NCI-H774 (cell line): ENCODE measurements at places on chromosomes 4 and X.

DNA sequence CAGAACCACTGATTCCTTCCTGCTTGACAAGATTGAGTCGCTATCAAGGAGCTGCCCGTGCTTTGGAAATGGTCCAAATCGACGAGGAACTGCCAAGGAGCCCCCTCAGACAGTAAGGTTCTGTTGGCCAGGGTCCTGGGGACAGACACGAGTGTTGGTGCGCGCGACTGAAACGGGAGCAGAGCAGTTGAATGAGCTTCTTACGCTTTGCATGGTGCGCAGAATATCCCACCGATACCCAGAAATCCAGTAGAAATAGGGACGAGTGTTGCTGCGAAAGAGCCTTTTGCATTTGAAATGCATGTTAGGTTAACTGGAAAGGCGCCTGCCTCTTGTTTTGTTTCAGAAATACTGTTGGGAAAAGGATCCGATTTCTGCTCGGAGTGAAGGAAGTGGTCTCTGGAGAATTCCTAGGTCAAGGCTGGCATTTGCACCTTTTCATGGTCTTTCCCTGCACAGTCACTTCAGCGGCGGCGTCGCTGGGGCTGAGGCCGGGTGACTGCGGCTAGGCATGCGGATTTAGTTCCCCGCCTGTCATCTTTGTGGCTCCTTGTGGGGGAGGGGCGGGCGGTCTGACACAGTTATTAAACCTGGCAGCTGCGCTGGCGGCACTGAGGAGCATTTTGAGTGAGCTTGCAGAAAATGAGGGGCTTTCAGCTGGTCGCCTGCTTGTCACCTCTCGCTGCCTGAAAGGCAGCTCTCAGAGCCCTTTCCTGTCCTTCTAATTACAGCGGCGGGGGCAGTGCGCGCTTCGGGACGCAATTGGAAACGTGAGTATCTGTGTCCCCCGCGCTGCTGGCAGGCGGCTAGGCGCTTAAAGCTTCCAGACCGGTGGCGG, 51.5 kb upstream of the TRIM2 start:
- DNase-seq, result peak; percentile 28

DNA sequence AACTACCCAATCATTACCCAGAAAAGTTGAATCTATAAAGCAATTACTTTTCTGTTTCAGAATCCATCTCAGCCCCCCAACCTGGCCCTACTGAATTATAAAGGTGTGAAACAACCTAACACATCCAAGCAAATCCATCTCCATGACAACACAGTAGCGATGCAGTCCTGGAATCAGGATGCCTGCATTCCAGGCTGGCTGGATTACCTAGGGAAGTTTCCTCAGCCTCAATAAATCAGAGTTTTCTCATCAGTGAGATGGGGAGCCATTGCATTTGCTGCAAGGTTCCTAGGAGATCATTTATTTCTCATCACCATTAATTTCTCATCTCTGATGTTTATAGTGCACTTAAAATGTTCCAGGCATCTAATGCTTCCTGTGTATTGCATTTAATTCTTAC, 46.0 kb downstream of the LNX1 start:
- no peak for DNase-seq

DNA sequence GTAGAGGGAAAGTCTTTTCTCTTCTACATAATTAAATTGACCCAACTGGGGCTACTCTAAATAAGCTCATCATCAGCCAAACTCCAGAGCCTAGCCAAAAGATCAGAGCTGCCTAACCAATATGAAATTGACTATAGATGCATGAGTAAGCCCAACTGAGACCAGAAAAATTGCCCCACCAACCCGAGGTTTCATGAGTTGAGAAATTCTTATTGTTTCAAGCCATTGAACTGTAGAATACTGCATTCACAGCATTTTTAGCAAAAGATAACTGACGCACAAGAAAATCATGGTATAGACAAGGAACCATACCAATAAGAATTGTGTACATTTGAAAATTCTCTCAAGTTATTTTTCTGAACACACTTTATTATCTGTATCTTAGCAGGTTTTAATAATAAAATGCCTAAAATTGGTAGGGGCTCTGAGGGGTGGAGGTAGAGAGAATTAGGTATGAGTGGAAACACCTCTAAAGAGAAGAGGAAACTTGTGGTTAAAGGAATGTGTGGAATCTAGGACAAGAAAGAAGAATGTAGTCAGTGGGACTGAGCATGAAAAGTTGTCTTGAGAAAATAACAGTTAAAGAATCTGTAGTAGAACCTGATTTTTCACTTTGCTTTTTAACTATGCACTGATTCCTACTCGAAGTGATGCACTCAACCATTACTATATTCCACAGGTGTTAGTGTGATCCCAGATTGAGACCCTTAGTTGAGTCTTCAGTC, 200.9 kb upstream of the PPP1R2C start:
- DNase-seq, result no peak

GRCh38 chr4:3480528-3481112, 17.5 kb downstream of the DOK7 start:
- DNase-seq, result peak; percentile 20

DNA sequence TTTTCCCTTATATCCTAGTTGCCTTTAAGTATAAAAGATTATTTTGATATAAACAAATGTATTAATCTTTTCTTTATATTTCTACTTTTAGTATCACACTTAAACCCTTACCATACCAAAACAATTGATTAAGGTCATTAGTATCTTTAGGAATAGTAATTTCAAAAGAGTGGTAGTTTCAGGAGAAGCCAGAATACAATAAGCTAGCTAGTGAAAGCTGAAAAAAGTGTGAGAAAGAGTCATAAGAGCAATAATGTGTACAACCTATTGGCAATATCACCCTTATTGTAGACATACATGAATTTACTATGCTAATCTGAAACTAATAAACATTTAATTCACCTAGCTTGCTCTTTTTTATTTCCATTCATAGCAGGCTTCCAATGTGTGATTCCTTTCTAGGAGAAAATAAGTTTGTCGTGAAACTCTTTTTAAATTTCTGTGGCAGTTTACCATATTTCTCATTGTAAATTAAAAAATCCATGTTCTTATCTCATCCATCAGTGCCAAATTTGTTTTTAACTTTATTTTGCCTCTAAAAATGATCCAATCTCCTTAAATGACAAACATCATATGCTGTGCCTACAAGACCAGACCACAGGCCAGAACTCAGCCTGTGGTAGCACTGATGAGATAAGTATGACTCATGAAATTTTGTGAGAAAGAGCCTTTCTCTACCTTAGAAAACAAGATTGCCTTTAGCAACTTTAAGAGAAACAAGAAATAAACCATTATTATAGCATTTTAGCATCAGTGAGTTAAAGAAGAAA, 8.1 kb downstream of the NEK1 start:
- no peak for DNase-seq

DNA sequence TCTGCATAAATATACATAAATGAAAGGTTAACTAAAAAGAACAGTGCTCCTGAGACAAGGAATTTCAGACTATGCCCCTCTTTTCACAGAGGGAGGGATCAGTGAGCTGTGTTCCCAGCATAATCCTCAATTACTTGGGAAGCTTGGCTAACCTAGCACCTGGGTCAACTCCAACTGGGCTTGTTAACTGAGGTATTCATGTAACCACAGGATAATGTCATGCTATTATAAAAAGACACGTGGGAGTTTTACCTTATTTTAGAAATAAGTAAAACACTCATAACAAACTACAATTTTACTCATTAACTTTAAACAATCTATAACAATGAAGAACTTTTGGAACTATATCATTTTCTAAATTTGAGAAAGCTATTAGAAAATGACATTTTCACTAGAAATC, 48.6 kb downstream of the RPGR start:
- no peak for DNase-seq

DNA sequence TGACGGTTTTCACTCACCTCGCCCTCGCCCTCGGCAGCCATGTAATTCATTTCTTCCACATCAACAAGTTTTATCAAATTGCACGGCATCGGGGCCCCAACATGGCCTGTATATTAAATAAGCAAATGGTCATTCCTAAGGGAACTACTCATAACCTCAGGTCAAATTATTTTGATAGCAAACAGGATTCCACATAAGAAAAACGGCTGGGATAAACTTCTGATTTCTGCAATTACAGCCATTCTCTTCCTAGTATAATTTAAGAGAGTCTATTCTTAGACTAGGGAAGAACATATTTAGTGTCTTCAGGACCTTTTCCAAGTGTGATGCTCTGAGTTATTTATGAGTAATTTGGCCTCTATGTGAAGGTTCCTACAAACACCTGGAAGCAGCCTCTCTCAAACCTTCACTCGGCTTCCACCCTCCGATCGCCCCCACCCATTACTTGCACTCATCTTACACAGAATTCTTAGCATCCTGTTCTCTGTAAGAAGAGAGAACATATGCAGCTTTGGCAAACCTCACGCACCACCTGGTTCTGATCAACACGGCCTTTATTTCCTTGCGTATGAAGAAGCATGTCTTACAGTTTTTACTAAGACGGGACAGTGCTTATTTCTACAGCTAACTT, 29.4 kb upstream of the CENPU start:
- no peak for DNase-seq

DNA sequence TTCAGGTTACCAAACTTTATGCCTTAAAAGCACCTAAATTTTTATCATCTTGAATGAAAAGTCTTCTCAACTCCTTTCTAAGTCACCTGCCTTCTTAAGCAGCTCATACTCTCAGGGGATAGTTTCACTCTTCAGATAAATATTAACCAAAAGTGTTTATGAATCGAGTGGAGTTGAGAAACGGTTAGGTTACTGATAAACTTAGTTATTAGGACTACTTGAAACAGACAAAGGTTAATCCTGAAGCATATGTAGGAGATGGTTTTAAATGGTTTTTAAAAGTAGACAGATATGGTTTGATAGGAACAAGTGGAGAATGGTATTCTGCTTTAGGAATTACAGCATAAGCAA, 32.8 kb downstream of the CLDN22 start:
- DNase-seq, result no peak

- DNase-seq, result no peak
These were observed 72.6 kb downstream of the TAF1 start for GRCh38 chrX:71438750-71439149.

- no peak for DNase-seq
These were observed 78.5 kb downstream of the BTC start for GRCh38 chr4:74715706-74716435.

- no peak for DNase-seq
These were observed 6.3 kb downstream of the AMMECR1 start for GRCh38 chrX:110311437-110312230.

- DNase-seq, result no peak
These were observed 10.1 kb downstream of the SH3D19 start for GRCh38 chr4:151315212-151315886.

GRCh38 chrX:53356186-53356585, 66.3 kb downstream of the SMC1A start:
- no peak for DNase-seq

DNA sequence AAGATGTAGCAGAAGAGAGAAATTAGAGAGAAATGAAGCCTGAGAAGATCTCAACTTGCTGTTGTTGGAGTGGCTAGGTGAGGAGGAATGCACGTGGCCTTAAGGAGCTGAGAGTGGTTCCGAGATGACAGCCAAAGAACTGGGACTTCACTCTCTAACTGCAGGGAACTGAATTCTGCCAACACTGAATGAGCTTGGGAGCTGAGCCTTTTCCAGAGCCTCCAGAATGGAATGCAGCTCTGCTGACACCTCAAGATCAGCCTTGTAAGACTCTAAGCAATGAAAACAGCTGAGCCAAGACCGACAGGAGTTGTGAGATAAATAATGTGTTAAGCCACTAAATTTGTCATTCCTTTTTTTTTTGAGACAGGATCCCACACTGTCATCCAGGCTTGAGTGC, 73.0 kb downstream of the TLL1 start:
- DNase-seq, result no peak

DNA sequence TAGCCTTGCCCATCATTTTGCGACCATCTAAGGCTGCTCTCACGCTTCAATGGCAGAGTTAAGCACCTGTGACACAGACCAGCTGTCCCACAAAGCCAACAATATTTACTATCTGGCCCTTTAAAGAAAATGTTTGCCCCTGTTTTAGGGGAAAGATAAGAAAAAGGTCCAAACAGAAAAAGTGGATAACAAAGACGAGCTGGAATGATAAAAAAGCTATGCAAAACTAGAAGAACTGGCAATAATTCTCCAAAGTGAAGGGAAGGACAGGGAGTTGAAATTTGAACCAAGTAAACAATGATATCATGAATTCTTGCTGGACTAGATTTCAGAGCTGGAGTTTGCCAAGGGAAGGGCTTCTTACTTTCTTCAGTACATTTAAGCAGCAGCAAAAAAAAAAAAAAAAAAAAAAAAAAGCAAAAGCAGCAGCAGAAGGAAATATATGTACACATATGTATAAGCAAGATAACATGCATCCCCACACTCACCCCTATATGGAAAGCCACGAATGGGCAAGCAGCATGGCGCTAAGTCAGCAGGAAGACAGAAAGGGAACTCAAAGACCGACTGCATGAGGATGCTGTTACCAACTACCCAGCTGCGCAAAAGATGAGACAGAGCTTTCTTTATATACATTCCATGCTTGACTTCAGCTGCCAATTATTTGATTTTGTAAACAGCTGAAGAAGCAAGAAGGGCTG, 12.5 kb downstream of the TRAPPC2 start:
- no peak for DNase-seq

DNA sequence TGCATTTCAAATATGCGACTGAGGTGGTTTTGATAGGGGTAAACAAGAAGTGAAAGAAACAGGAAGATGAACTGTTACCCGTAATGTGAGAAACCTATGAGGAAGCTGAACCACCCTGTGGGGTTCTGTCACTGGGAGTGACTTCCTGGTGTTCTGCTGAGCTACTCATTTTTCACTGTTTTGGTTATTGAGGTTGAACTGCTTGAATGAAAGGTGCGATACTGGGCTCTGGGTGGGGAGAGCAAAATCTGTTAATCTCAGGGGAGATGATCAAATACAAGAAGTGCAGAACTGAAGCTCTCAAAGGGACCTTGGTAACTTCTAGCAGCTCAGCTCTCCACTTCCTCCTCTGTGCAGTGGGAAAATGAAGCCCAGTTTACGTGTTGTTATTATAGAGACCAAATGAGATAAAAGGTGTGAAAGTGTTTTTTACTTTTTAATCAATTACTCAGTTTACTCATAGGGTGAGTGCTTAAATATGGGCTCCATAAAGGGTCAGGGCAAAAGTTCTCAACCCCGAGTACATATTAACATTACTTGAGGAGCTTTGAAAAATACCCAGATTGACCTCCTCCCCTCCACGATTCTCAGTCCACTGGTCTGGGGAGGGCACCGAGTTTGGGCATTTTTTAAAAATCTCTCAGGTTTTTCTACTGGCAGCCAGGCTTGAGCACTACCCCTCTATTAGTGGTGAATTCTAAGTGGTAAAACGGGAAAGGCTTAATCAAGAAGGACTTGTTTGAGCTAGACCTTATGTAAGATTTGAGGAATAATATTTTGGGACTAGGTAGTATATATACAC, 66.7 kb downstream of the COQ2 start:
- DNase-seq, result no peak

DNA sequence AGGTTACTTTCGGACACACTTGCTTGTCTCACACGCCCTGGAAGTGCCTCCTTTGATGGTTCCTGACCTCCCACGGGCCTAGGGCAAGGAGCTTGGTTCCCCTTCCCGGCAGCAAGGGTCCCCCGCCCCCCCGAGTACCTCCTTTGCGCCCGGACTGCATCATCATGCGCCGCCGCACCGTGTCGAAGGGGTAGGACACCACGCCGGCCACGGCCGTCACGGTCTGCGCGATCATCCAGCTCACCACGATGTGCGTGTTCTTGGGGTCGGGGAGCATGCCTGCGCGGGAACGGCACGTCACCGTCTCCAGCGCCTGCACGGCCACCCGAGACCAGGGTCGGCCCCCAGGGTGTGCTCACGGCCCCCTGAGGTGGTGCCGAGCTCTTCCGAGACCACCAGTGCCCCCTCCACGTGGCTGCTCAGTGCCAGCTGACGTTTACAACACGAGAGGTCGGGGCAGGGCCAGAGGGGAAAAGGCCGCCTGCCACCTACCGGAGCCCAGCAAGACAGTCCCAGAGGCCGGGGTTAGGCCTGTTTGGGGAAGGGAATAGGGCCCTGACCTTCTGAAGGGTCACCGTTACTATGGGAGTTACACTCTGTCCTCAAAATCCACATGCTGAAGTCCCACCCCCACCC, 4.7 kb downstream of the SLC25A6 start:
- DNase-seq, result no peak
